IPS DF 19.7 (cell line): ENCODE measurements at places on chromosomes 13 and 19.

DNA sequence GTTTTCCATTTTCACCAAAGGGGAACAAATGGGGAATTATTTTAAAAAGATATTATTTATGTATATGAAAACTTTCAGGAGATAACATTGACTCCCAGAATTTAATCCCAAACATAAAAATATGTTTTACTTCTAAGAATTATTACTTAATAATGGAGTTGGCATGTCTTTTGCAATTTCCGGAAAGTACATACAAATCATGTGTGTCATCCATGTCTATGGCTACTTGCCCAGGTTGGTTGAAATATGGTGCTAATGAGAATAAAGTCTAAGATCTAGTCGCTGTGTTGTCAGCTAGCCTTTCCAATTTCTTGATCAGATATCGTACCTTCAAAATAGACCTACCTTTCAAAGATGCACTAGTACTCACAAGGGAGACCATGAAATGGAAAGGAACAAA, 1003.2 kb upstream of the PCDH20 start:
- DNase-seq, result no peak

DNA sequence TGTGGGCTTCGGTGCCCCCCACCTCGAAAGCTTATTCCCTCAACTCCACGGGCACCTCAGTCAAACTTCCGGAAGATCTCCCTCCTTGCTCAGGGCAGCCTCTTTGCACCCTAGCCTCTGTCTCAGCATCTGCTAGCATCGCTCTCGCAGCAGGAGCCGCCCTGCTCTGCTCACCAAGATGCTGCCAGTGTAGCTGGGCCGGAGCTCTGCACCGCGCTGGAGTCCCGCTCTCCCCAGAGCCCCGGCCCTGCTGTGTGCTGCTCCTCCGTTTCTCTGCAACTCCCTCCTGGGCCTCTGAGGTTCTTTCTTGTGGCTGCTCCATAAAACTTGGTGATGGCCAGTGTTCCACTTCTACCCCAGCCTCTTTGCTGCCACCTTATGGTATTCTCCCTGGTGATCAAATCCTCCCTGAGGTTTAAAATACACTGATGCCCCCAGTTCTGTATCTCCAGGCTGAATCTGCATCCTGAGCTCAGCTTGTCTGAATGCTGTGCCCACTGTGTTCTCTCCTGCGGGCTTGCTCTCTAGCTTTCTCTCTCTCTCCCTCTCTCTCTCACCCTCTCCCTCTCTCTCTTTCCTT, 198.0 kb downstream of the UQCRFS1 start:
- no peak for DNase-seq

DNA sequence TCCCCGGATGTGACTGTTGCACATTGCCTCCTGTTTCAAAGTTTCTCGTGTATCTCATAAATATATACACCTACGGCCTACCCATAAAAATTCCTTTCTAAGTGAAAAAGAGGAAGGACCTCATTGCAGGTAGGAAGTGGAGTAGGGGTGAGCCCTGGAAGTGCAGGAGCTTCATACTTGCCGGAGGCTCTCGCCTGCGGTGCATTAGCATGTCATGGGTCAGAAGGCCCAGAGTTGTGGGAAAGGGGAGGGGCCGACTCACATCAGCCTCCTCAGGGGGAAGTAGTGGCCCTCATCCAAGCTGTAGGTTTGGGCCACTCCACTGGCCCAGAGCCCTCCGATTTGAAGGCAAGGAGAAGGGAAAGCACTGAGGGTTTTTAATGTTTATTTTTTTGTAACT, 26.0 kb upstream of the IRS2 start:
- no peak for DNase-seq

DNA sequence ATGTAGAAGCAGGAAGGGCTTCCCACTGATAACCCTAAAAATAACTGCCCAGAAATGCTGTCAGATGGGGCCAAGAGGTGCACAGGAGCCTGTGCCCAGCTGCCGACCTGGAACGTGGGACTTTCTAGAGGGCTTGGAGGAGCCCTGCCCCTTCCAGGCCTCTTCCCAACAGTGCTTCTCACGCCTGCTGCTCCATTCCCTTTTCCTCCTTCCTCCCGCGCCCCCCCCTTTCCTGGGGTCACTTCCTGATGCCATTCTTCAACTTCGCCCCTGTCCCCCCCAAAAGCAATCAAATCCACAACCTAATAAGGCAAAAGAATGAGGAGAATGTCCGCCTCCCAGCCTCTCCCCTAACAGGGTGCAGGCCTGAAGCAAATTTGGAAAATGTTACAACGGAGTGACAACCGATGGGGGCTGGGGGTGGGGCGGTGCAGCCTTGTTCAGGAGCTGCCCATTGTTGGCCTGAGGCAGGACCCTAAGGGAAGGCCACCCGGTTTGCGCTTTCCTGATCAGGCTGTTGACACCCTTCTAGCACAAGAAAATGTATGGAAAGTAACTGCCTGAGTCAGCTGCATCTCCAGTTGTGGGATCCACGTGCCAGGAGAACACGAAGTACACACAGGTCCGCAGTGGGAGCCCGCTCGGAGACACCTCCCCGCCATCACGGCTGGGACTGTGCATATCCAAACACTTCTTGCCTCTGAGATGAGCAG, 18.7 kb downstream of the ACTN4 start:
- peak; percentile 93 for DNase-seq

GRCh38 chr19:21559444-21559843, 54.0 kb downstream of the ZNF429 start:
- DNase-seq, result no peak

GRCh38 chr13:67273001-67273400, 42.9 kb upstream of the PCDH9 start:
- no peak for DNase-seq

GRCh38 chr19:6211632-6212402, 68.0 kb downstream of the MLLT1 start:
- DNase-seq, result no peak

DNA sequence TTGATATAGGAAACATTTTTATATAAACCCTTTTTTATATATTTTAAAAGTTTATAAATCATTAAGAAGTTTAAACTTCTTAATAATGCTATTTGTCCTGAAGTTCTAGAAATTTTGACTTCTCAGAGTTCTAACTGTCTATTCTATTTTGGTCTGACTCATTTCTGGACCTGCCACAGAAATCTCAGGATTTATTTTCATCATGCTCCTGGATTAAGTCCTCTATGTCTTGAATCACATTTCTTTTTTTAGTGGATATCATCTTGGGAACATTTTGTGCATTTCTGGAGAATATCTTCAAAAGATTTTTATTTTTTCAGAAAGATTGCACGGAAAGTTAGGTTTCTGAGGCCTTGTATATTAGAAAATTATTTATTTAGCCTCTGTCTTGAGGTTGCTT, 289.1 kb downstream of the NDFIP2 start:
- DNase-seq, result no peak

- no peak for DNase-seq
Observed at GRCh38 chr13:113853518-113854237, 10.2 kb downstream of the GAS6 start.

- DNase-seq, result no peak
Observed at GRCh38 chr13:42039946-42040729, 8.3 kb upstream of the DGKH start.

GRCh38 chr19:52653161-52653560, 15.0 kb upstream of the ZNF83 start:
- DNase-seq, result no peak

- DNase-seq, result no peak
Observed at GRCh38 chr13:103157434-103158145, 91.4 kb upstream of the SLC10A2 start.

GRCh38 chr13:75530549-75530961, 7.1 kb downstream of the COMMD6 start:
- DNase-seq, result no peak

DNA sequence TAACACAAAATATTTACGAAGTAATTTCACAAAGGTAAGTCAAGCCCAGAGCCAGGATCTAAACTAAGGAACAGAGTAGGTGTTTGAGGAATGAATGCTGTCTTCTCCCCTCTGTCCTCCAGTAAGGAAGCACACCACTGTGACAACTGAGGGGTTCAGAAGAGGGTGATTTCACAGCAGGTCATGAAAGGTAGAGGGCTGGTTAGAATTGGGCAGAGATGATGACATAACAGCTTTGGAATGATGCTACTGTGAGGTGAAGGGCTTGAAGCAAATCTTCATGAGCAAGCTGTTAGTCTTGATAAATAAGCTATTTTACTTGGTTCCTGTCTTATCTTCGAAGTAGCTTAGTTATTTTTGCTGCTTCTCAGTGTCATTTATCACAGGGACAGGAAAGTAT, 498.6 kb downstream of the FGF9 start:
- no peak for DNase-seq

GRCh38 chr13:87810391-87810801, 139.2 kb downstream of the SLITRK5 start:
- DNase-seq, result peak; percentile 56

GRCh38 chr13:76656500-76656899, 229.7 kb downstream of the KCTD12 start:
- no peak for DNase-seq

GRCh38 chr13:53447863-53448262, 419.2 kb downstream of the OLFM4 start:
- no peak for DNase-seq

DNA sequence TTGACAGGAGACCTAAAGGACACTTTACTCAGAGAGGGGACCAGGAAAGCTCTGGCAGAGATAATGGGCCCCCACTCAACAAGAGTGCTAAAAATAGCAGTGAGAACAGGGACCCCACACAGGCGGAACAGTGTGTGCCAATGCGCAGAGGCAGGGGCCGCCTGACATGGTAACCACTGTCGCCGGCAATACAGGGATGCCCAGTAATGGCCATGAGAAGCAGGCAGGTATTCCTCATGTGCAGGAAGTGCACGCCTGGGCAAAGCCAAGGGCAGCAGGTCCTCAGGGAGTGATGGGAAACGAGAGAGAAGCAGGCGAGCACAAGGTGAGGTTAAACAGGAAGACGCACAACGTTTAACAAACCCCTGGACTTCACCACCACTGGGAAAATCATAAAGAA, 757.1 kb downstream of the LIG4 start:
- no peak for DNase-seq

- DNase-seq, result no peak
Observed at GRCh38 chr19:33421368-33421767, 47.9 kb downstream of the CEBPG start.

GRCh38 chr13:95801825-95802224, 124.9 kb downstream of the DNAJC3 start:
- DNase-seq, result no peak

DNA sequence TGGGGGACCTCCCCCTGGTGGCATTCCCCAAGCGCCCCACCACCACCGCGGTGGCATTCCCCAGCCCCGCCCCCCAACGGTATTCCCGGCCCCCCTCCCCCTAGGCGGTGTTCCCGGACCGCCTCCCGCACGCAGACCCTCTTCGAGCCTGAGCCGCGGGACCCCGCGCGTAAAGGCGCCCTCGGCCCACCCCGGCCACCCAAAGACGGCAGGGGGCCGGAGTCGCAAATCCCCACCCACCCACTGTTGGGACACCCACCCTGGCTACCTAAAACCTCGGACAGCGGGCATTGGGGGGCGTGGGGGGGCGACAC, 22.4 kb downstream of the OLFM2 start:
- no peak for DNase-seq

GRCh38 chr19:3720349-3720917, 12.2 kb downstream of the TJP3 start:
- no peak for DNase-seq

DNA sequence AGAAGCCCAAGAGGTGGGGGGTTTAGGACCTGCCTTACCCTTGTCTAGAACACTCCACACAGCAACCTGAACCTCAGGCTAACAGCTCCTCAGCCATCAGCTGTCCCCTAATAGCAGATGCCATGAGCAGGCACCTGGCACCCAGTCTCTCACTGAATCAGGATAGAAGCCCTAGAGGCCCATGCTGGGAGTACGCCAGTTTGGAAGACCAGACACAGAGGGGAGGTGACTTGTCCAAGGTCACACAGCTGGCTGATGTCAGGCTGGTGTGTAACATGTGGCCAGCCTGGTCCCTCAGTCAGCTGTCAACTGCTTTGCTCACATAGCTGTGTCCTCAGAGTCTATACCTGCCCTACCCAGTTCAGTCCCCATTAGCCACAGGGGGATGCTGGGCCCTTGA, 12.8 kb upstream of the SAMD1 start:
- no peak for DNase-seq

- DNase-seq, result no peak
Observed at GRCh38 chr19:35559281-35559659, 4.2 kb downstream of the ATP4A start.

- DNase-seq, result no peak
Observed at GRCh38 chr19:48708471-48708870, 11.1 kb downstream of the MAMSTR start.

DNA sequence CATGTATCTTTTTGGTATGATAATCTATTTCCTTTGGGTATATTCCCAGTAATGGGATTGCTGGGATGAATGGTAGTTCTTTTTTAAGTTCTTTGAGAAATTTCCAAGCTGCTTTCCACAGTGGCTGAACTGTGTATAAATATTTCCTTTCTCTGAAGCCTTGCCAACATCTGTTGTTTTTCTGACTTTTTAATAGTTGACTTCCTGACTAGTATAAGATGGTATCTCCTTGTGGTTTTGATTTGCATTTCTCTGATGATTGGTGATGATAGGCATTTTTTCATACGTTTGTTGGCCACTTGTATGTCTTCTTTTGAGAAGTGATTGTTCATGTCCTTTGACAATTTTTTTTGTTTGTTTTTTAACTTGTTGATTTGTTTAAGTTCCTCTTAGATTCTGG, 61.6 kb upstream of the PCDH17 start:
- no peak for DNase-seq

DNA sequence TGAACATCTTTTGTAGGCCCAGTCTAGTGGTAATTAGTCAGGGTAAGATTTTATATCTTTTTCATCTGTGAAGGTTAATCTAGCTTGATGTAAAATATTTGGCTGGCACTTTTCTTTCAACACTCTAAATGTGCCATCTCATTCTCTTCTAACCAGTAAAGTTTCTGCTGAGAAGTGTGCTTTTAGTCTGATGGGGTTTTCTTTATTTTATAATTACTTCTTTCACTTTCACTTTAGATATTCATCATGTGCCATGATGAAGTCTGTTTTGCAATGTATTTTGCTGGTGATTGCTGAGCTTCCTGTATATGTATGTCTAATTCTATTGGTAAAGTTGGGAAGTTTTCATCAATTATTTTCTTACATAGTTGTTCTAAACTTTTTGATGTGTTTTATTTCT, 31.9 kb downstream of the ZNF726 start:
- no peak for DNase-seq

DNA sequence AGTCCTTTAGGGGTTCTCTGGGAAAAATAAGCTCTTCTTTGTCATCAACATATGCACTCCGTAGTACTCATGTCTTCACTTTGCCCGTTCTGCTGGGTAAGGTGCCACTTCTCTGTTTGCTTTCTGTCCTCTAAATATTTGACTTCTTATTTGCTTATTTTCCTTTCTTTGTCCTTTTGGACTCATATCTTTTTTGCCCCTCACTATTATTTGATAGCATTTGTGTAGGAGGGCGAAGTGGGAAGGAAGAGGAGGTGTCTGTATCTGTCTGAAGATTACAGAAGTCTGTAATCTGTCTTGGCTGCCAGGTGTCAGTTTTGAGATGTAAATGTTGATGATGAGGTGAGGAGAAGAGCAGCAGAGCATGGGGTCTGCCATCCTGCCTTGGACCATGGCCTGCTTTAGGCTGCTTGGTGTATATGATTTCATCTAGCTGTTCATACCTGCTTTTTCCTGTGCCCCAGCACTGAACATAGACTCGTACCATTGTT, 30.8 kb downstream of the USPL1 start:
- DNase-seq, result no peak

GRCh38 chr13:67554286-67554685, 324.1 kb upstream of the PCDH9 start:
- DNase-seq, result no peak
